Epithelial cell of umbilical artery (primary cell): ENCODE measurements at places on chromosomes 2 and 18. TPM values are rescaled to one million over a fixed set of nuclear protein-coding genes. Genes with fewer than 3 reads are reported as not detected.

Gene NPPC
- 0.32 TPM in 1 of 2 replicates, not detected in the other for total RNA-seq

Gene CGREF1
- 3.6 and 4.7 TPM in 2 replicates for total RNA-seq

Gene STPG4
- total RNA-seq, result under 0.01 TPM in 1 of 2 replicates, not detected in the other

Gene PROKR1
- not detected in 2 replicates for total RNA-seq

Gene ICA1L
- 1.6 and 3.2 TPM in 2 replicates for total RNA-seq

Gene PDE6D
- total RNA-seq, result 22.4 and 28.0 TPM in 2 replicates

Gene ABCG5
- total RNA-seq, result not detected in 2 replicates

Gene SFTPB
- total RNA-seq, result not detected in 2 replicates

Gene CCDC102B
- 3.0 and 9.1 TPM in 2 replicates for total RNA-seq
